Endothelial cell of umbilical vein (primary cell): ENCODE measurements at places on chromosomes 7 and 10. TPM values are rescaled to one million over a fixed set of nuclear protein-coding genes. Genes with fewer than 3 reads are reported as not detected.

ANKRD61 gene
- polyA plus RNA-seq: 0.18 and 0.32 TPM in 2 replicates

SYT15B gene
- 0.08 and 0.14 TPM in 2 replicates for polyA plus RNA-seq

CPVL gene
- polyA plus RNA-seq: 0.14 TPM in 1 of 2 replicates, not detected in the other

- DNase-seq: peak; percentile 66
Observed at GRCh38 chr10:120336911-120337540, 120.0 kb upstream of the PLPP4 start.

- DNase-seq: peak; percentile 91
Observed at GRCh38 chr7:30562498-30562897, 32.2 kb upstream of the GARS1 start.

- no peak for DNase-seq
Observed at GRCh38 chr10:27948186-27948585, 50.7 kb downstream of the ODAD2 start.

DNA sequence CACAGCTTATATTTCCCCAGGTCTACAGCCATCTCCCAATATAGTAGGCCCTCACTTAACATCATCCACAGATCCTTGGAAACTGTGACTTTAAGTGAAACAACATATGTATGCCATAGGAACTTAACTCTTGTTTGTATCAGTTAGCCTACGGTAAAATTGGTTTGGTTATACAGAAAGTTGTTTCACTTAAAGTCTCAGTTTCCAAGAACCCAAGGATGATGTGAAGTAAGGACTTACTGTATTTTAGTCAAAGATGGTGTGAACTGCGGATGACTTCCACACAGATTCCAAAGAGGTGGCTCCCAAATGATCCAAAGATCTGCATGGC, 56.4 kb upstream of the MRLN start:
- no peak for DNase-seq

EBF3 gene
- 0.75 and 0.92 TPM in 2 replicates for polyA plus RNA-seq

DNA sequence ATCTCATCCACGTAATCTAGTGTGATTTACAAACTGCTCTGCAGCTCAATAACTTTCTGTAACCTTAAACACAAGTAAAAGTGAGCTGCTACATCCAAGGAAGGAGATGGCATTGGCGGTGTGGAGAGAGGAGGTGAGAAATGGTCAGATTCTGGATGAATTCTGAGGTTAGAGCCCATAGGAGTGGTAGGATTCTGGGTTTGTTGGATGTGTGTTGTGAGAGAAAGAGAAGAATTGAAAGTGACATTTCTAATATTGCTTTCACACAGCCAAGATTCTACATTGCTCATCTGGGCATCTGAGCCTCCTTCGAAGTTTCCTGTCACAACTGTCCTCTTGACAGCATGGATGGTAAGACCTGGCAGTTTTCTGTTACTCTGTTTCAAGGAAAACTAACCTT, 2.5 kb downstream of the MCM10 start:
- DNase-seq: no peak

EIF4EBP2 gene
- polyA plus RNA-seq: 13.9 and 18.2 TPM in 2 replicates

MUC12 gene
- not detected in 2 replicates for polyA plus RNA-seq

GRCh38 chr10:129904323-129904722, 59.8 kb downstream of the EBF3 start:
- DNase-seq: no peak

- DNase-seq: peak; percentile 53
Observed at GRCh38 chr10:71302874-71303568, 16.0 kb upstream of the SLC29A3 start.

DNA sequence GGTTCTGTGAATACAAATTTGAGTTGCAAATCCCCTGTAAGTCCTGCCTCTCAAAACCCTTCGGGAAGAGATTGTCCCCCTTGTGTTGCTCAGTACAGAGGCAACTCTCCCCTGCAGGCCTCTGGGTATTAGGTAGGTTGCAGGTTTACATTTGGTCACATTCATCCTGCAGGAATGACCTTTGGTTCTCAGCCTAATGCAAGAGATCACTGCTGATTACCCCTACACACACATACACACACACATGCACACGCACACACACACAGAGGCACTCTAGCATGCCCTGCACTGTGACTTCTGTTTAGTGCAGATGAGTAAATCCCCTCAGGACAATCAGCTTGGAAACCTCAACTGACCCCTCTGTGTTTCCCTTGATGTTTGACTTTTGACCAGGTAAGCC, 69.2 kb downstream of the C10orf67 start:
- DNase-seq: no peak

RBM17 gene
- 15.5 and 23.1 TPM in 2 replicates for polyA plus RNA-seq

- DNase-seq: no peak
Observed at GRCh38 chr10:33773253-33773573, 438.7 kb upstream of the NRP1 start.

CUZD1 gene
- 1.4 and 1.6 TPM in 2 replicates for polyA plus RNA-seq

DNA sequence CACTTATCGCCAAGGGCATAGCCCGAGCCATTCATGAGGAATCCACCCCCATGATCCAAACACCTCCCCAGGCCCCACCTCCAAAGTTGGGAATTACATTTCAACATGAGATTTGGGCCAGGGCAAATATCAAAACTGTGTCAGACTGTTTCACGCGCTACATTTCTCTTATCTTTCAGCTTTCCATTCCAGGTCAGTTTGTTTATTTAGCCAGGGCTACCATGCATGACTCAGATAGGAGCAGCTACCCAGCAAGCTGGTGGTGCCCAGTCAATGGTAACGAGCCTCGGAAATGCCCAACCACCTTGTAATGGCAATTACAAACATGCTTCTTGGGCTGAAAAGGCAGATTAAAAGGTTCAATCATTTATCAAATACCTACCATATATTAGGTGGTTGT, 43.6 kb upstream of the BAMBI start:
- no peak for DNase-seq

GRCh38 chr7:121761399-121761798, 111.6 kb upstream of the PTPRZ1 start:
- DNase-seq: no peak

MORN4 gene
- 11.8 and 13.9 TPM in 2 replicates for polyA plus RNA-seq

DNA sequence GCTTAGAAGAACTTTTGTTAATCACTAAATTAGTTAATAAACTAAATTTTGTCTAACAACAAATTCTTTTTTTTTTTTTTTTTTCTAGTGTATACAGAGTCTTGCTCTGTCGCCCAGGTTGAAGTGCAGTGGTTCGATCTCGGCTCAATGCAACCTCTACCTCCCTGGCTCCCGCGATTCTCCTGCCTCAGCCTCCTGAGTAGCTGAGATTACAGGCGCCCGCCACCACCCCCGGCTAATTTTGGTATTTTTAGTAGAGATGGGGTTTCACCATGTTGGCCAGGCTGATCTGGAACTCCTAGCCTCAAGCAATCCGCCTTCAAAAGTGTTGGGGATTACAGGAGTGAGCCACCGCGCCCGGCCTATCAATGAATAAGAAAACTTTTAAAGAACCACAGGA, 1.1 kb upstream of the IQUB start:
- DNase-seq: no peak

MGAM2 gene
- polyA plus RNA-seq: not detected in 2 replicates

DNA sequence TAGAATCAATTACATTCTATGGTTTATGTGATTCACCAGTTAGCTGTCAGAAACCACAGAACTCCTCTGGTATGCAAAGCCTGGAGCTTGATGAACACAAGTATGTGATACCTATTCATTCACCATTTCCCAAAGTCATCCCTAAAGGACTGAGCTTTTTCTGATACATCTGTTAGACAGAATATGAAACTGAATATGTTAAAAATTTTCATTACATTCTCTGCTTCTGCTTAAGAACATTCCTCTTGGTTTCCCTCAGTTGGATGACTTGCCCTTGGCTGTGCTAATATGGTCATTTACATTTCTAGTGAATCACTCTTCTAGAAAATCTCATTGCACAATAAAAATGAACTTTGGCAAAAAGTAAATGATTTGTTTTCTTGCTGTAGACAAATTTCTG, 10.8 kb upstream of the PON1 start:
- no peak for DNase-seq

DNA sequence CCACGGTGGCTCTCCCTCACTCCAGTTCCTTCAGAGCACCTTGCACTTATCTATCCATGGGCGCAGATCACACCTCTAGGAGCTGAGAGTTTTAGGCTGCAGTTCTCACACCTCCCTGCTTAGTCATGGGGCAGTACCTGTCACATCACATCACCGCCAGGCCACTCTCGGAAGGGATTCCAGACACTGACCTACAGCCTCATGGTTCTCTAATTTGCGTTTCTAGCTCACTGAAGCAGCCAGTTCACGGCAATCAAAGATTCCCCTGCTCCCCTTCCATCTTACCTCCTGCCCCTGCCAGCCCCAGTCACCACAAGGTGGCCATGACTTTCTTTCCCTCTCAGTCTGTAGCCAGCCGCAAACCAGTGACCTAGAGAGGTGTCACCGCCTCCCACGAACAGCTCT, 34.2 kb downstream of the ADRB1 start:
- DNase-seq: no peak

- DNase-seq: no peak
Observed at GRCh38 chr7:124338861-124339260, 306.0 kb upstream of the TMEM229A start.

DNA sequence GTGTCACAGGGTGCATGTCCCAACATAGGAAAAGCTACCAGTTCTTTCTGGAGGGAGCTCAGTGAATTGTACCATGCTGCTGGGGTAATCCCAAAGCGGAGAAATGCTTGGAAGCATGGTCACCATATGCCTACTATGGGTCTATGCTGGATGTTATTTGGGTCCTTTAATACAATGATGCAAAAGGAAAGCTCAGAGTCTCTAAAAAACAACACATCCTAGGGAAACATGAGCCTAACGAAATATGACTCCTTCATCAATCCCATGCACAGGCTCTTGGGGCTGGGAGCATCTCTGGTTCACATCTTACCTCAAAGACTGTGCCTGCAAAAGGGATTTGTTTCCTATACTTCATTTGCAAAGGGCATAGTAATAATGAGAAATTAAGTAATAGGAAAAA, 65.2 kb downstream of the CUBN start:
- no peak for DNase-seq

DNA sequence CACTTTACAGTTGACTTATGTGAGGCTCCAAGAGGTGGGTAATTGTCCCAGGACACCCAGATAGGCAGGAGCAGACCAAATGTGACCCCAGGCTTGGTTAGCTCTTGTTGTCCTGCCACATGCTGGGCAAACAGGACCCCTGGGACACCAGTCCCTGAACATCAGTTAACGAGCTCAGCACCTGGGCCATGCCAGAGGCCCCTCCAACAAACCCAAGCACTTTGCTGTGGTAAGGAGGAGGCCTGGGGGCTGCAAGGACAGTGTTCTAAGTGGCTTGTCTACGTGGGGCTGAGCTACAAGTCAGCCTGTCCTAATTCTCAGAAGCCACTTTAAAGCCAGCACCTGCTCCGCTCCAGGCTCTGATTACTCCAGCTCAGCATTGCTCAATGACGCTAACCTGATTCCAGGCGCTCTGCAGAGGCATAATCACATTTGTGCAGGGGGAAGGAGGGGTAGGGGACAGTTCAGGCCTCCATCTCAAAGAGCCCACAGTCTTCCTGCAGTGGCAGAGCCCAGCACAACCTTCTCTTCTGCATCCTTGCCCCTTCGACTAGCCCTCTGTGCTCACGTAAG, 57.2 kb downstream of the DDC start:
- no peak for DNase-seq

DNA sequence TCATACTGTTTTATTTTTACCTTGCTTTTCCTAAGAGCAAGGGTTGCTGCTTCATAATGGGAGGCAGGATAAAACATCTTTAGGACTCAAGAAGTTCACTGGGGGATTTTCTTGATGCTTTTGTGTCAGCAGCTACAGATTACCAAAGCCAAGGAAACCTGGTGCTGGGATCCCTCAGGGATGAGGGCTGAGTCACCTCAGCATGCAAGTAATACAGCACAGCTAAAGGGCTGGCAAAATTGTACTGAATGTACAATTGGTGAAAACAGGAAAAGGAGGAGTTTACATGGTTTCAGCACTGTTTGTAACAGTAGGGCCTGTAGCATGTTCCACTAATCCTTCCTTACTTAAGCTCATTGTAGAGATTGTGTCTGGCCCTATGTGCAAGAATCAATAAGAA, 1056.8 kb downstream of the SORCS1 start:
- no peak for DNase-seq

ADRA2A gene
- 0.03 TPM in 2 replicates for polyA plus RNA-seq

DNA sequence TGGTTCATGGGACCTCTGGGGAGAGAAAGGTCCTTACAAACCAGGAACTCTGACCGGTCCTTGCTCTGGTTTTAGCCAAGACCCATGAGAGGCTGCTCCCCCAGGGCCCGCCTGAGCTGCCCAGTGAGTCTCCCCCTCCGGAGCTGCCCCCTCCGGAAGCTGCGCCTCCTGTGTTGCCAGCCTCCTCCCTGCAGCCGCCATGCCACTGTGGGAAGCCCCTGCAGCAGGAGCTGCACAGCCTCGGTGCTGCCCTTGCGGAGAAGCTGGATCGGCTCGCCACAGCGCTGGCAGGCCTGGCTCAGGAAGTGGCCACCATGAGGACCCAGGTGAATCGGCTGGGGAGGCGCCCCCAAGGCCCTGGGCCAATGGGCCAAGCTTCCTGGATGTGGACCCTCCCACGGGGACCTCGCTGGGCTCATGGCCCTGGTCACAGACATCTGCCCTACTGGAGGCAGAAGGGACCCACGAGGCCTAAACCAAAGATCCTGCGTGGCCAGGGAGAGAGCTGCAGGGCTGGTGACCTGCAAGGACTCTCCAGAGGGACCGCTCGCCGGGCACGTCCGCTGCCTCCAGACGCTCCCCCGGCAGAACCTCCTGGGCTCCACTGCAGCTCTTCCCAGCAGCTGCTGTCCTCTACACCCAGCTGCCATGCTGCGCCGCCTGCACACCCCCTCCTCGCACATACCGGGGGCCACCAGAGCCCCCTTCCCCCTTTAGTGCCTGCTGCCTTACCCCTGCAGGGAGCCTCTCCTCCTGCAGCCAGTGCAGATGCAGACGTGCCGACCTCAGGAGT, 40.1 kb downstream of the ZNF467 start:
- DNase-seq: no peak

GRCh38 chr7:50353894-50354595, 49.5 kb downstream of the IKZF1 start:
- DNase-seq: no peak

- peak; percentile 55 for DNase-seq
Observed at GRCh38 chr10:88932539-88933256, 19.9 kb downstream of the ACTA2 start.

- no peak for DNase-seq
Observed at GRCh38 chr7:75789361-75789924, 17.4 kb upstream of the CCL26 start.

DNA sequence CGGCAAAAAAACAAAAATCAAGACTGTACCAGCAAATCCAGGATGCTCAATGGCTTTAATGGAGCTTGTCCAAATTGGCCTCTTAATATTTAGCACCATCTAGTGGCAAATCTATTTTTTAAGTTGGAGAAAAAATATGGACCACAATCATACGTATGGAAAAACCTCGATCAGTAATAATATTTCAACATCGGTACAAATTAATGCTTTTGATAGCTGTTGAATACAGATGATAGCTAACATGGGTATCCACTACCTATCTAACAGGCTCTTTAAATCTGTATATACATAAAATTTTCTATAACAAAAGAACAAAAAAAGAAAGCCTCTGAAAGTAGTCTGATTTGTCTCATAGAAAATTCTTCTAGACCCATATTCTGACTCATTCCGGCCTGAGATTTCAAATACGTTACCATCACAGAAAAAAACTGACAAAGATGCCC, 29.2 kb downstream of the COA1 start:
- DNase-seq: peak; percentile 69

- DNase-seq: peak; percentile 66
Observed at GRCh38 chr10:35910234-35910633, 268.1 kb upstream of the FZD8 start.

- DNase-seq: no peak
Observed at GRCh38 chr7:68440866-68441265, 1157.4 kb upstream of the AUTS2 start.
